Chondrocyte (in vitro differentiated cells): ENCODE measurements at places on chromosomes 13 and 19.
A peak's percentile ranks its signal among the peaks of the same experiment; 100 is the strongest.

DNA sequence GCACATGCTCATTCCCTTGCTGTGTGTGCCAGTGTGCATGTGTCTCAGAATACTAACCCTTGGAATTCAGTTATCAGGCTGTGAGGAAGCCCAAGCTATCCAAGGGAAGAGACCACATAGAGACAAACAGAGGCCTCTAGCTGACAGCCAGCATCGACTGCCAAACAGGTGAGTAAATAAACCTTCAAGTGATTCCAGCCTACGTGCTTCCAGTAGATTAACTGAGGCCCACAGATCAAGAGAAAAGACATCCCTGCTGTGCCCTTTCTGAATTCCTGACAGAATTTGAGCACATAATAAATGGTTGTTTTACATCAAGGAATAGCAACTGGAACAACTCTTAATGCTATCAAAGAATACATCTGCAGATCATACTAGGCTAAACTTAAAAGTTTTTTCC, 17.5 kb downstream of the ZC3H13 start:
- DNase-seq = no peak

- DNase-seq = no peak
Measured at GRCh38 chr13:40129467-40129866, 474.0 kb downstream of the COG6 start.

DNA sequence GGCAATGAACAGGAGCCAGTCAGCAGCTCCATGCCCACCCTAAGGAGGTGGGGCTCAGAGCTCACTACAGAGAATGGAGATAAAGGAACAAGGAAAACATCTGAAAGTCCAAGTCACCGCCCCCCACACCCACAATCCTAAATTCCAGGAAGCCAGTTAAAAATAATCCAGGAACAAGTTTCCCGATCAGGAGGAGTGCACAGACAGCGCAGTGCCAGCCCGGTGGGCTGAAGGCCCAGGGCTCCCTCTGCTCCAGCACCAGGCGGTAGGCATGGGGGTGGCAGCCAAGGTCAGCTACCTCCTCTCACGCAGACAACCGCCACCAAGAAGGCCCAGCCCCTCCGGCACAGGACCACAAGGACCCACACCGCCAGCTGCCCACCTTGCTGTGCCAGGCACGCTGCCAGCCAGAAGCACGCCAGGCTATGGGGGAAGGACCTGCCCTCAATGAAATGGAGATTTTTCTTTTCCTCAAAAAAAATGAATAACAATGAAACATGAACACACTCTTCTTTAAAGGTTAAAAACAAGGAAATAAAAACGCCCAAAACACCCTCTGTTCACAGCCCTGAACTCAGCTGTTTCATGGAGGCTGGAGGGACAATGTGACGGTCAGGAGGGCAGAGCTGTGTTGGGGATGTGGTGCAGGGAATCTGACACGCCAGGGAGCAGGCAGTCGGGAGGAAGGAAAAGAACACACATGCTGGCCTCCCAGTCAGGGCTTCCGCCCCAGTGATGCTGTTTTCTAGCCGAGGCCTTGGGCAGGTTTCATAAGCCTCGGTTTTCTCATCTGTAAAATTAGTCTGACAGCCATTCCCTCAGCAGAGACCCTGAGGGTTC, 11.0 kb downstream of the STK24 start:
- DNase-seq = no peak

- peak; percentile 88 for DNase-seq
Measured at GRCh38 chr19:13097463-13098258, 5.0 kb downstream of the LYL1 start.

DNA sequence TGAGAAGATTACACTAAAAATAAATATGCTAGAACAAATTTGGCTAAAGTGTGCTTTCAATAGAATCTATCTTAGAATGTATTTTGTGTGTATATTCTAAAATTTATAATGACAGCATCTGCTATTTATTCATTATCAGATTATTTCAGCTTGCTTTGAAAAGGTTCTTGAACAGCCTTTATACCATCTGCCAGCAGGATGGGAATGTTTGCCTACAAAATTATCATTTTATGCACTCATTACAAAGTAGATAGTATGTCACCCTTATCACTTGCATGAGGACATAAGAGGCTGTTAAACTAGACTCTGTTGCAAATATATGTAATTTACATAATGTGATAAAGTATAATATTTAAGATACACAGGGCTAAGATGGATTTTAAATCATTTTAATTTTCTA, 1286.9 kb upstream of the PCDH20 start:
- DNase-seq = no peak

DNA sequence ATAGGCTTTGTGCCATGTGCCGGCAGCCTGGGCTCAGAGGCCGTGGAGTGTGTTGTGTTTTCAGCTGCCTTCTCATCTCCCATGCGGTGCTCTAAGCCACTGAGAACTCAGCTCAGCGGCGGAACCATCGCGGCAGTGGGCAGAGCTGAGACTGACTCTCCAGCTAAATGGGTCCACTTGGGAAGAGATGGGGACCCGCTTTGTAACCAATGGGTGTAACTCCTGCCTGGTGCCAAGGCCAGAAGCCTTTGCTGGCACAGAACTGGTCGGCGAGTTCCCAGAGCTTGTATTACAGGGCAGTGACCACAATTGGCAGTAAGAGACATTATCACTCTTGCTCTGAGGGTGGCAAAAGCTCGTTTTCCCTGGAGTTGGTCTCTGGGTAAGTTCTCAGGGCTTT, 183.0 kb downstream of the STK24 start:
- DNase-seq = no peak

- no peak for DNase-seq
Measured at GRCh38 chr19:29268721-29269393, 55.9 kb upstream of the UQCRFS1 start.

DNA sequence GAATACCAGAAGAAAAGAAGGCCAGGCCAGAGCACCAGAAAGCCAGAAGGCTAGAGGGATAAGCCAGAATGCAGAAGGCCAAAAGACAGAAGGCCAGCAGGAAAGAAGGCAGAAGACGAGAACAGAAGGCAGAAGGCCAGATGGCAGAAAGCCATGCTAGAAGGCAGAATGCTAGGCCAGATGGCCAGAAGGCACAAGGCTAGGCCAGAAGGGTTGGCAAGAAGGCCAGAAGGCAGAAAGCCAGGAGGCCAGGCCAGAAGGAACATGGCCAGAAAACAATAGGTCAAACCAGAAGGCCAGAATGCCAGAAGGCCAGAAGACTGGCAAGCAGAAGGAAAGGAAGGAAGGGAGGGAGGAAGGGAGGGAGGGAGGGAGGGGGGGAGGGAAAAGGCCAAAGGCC, 188.8 kb downstream of the TUBA3C start:
- DNase-seq = no peak

DNA sequence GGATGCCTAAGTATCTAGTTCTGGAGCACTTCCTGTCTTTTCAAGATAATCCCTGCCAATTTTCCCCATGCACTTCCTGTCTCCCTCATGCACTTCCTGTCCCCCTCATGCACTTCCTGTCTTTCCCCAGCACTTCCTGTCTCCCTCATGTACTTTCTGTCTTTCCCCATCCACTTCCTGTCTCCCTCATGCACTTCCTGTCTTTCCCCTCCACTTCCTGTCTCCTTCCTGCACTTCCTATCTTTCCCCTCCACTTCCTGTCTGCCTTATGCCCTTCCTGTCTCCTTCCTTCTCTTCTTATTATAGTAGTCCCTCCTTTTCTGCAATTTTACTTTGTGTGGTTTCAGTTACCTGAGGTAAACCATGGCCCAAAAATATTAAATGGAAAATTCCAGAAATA, 3.0 kb upstream of the TNNT1 start:
- DNase-seq = no peak
